Prostate gland (tissue), 2 donors: ENCODE measurements at places on chromosomes 11 and 22. TPM values are rescaled to one million over a fixed set of nuclear protein-coding genes. Genes with fewer than 3 reads are reported as not detected.

DNA sequence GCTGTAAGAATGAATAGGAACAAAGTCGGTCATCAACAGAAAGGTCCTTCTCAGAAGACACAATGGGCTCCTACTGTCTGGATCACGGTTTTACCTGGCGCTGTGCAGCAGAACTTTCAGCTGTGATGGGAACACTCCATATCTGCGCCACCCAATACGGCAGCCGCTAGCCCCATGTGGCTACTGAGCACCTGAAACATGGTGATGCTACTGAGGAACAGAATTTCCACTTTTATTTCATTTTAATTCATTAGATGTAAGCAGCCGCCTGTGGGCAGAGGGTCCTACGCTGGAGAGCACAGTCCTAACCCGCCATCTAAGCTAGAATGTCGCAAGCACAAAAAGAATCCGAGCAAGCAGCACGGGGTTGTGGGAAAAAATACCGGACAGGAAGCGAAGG is 2.7 kb downstream of the SULT4A1 start:
- DNase-seq, result no peak

DNA sequence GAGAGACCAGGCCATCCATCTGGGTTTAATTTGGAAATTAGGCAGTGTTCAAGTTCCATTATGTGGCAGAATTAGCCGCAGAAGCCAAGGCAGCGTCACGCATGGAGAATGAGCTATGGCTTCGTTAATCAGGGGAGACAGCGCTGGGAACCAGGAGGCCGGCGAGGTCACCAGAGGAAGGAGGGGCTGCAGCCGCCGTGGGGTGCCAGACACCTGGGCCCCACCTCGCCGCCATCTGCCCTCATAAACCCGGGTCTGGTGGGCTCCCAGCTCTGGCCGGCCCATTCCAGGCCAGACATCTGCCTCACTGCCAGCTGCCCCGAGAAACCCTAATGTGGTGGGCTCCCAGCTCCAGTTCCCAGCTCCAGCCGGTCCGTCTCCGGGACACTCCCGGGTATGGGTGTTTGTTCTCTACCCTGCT is 676.9 kb downstream of the BRD1 start:
- DNase-seq, result no peak

DNA sequence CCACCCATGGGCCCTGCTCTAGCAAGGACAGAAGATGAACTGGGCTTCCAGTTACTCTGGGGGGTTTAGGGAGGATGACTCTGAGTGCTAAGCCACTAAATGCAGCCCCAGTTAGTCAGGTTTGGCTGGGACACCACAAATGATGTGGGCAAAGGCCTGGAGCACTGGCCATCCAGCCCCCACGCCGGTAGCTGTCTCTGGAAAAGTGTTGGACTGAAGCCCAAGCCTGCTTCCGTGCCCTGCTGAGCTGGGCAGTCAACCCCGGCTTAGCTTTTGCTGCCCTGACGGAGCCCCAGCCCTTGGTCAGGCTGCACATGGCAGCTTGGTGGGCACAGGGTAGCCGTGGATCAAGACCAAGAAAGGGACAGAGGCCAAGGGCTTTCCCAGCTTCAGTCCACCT is 5.7 kb upstream of the GSTP1 start:
- no peak for DNase-seq

- no peak for DNase-seq
These were observed 22.0 kb upstream of the OR8B8 start for GRCh38 chr11:124467381-124467927.

GRCh38 chr11:37502202-37502601 is 904.2 kb upstream of the RAG2 start:
- no peak for DNase-seq

DNA sequence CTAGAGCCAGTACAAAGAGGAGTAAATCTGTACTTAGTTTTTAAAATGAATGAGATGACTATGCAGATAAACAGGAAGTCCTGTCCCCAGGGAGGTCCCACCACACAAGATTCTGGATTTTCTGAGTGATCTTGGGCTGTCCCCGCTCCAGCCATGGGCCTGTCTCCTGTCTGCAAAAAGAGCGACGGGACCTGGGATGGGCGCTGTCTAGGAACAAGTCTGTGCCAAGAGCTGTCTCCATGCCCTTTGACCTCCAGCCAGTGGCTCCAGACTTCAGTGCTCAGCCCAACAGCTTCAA is 6.0 kb downstream of the CSNK1E start:
- no peak for DNase-seq

DNA sequence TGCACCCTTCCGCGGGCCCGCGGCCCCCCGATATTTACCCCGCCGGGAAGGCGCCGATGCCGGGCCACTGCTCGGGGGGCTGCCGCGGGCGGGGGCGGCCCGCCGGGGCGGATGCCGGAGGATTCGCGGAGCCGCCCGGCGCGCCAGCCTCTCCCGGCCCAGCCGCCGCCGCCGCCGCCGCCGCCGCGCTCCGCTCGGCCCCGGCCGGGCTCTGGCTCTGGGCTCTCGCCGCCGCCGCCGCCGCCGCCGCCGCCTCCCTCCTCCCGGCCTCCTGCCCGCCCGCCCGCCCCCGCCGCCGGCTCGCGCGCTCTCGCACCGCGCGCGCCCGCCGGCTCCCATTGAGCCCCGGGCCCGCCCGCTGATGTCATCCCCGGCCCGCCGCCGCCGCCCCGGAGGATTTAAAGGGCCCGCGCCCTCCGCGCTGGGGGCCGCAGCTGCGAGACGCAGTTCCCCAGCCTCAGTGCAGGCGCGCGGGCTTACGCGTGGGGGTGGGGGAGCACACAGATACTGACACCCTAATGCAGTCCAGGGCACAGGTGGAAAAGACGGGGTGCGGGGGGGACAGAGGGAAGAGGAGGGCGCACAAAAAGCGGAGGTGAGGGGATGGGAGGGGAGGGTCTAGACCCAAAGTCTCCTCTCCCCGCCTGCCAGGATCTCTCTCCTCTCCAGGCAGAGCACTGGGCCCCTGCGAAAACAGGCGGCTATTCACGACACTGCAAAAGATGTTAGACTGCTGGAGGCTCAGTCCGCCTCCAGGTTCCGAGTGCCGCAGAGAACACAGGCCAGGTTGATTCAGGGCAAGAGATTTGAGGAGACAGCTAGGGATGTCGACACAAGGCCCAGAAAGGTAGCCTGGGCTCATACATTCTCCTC is at the start of gene CSNK1E:
TSS of gene CSNK1E (minus strand) at position 312 of the 873 bp plus-strand sequence. CDS start 3,276 bp downstream, outside the sequence.
- peak; percentile 76 for DNase-seq

GRCh38 chr11:66221726-66222236 is 46.7 kb upstream of the RAB1B start:
- no peak for DNase-seq

GRCh38 chr22:38417252-38418060 is 37.5 kb downstream of the KCNJ4 start:
- no peak for DNase-seq

DNA sequence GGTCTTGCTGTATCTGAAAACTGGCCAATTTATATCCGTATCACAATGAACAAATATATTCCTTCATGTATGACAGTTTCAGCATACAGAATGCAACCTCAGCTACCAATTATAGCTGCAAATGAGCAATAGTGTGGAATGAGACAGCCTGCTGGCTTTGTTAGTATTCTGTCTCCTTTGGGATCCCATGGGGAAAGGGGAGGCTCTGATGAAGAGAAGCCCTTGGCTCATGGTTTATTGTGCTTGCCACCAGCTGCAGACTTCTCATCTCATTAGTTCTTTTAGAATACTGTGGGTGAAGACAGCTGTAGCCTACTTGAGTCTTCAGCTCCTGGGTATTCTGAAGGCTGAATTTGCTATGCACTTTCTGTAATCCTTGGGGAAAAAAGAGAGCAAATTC is 42.4 kb downstream of the PITPNB start:
- DNase-seq, result no peak

DNA sequence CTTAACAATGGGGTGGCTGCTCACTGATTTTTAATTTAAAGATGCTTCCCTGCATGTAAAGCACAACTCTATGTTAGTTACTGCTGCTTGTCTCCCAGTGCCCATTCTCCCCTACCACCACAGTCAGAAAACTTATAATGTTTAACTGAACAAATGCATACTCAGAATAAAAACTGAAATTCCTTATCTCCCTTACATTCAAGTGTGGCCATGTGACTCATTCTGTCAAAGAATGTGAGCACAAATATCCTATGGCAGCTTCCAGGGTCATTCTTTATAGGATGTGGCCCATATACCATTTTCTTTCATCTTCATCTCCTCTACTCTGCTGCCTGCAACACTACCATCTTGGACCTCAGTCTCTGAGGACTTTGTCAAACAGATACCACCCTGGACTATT is 374.8 kb downstream of the DYNC2H1 start:
- no peak for DNase-seq

DNA sequence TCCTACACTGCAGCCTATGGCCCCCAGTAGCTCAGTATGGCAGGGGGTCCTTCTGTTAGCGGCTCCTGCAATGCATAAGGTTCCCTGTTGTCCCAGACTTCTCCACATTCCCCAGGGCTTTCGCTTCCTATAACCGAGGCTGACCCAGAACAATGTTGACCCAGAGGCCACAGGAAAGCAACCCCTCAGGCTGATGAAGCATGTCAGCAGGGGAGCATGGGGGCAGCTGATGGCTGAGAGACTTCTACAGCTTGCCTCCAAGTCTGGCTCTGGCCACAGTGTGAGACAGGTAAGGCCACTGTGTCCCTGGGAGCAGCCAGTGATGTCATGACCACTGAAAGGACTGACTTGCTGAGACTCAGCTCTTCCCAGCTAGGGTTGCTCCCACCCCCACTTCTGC is 12.5 kb upstream of the PPFIBP2 start:
- DNase-seq, result no peak

- no peak for DNase-seq
These were observed 13.5 kb downstream of the OAF start for GRCh38 chr11:120224361-120224760.

- no peak for DNase-seq
These were observed 95.9 kb downstream of the ARHGAP8 start for GRCh38 chr22:44848296-44848741.

DNA sequence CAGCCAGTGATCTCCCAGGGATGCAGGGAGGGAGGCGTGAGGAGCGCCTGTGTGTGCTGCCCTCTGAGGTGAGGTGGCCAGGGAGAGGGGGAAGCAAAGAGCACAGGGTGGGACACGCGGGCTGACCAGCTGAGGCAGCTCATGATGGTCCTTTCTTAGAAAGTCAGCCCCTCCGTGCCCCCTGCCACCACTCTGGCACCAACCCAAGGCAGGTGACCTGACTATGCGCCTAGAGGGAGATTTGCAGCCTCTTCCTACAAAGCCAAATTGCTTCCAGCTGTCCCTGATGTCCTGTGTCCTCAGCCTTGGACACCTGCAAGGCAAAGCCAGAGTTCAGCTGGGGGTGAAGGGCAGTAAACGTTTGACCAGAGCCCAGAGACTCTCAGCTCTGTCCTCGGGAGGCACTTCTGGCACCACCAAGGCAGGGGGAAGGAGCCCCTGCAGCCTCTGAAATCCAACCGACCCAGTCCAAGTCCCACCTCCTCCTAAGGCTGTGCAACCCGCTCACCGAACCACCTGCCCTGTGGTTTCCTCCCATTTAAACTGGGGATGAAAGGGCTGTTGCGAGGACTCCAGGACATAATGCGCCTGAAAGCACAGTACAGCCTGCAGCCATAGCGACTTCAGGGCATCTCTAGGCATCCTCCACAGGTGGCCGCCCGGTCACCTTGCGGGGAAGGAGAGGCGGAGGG is 26.8 kb downstream of the CD5 start:
- no peak for DNase-seq

DNA sequence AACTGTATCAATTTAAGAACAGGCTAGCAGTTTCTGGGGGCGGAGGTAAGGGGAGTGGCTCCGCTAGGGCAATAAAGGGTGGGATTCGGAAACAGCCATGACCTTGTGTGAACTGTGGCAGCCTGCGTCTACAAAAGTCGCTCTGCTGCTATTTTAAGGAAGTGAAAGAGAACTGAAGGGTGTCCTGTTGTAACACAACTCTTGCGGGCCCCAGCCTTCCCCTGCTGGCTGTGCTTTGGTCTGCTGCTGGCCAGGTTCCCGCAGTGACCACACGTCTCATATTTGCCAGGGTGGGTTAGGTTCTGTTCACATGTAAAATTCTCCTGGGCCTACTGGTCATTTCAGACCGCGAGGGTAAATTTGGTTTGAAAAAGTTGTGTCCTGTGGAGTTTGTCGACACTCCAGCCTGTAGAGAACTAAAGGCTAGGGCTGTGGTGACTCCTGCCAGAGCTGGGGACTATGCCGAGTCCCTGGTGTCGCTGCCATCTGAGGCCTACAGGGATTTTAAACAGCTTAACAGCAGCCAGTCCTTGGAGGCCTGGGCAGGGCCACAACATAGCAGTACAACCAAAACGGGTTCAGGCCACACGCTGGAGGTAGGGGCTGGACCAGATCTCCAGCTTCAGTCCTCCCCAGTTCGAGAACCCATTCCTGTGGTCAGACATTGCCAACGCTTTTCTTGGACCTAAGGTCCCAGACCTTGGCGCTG is 1.1 kb upstream of the PPFIBP2 start:
- DNase-seq, result peak; percentile 49

DNA sequence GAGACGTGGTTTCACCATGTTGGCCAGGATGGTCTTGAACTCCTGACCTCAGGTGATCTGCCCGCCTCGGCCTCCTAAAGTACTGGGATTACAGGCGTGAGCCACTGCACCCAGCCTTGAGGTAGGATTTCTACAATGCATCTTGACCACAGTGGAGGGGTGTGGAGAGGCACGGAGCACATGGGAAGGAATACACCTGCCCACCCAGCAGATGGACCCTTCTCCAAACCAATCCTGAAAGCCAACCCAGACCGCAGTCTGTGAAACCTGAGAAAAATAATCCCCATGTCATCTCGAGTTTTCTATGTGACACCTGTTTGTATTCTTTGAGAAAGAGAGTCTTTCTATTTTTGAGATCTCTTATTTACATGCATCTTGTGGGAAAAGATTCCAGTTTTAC is 32.5 kb downstream of the LGR4 start:
- no peak for DNase-seq

Gene ARHGAP20
- 3.7 TPM for total RNA-seq

Gene CASP4
- 43.9 TPM for total RNA-seq

Gene CCDC89
- total RNA-seq, result 3.6 TPM

Gene MRGPRF
- 53.3 TPM for total RNA-seq

Gene APOBEC3A
- 1.6 TPM for total RNA-seq

Gene TMPRSS5
- 1.5 TPM for total RNA-seq

Gene SCN3B
- 2.5 TPM for total RNA-seq

Gene KCNC1
- total RNA-seq, result 3.0 TPM

Gene CASP5
- total RNA-seq, result not detected

Gene CLP1
- 9.3 TPM for total RNA-seq

Gene SCUBE2
- 149 TPM for total RNA-seq

Gene ZP1
- 0.68 TPM for total RNA-seq

Gene PPP1R14B
- 69.3 TPM for total RNA-seq

Gene KDM4D
- 9.9 TPM for total RNA-seq
